Activated T-helper 1 cell treated with anti-CD3 and anti-CD28 coated beads, Interleukin-2, amount 50 U/mL, for 16 hours (primary cell): ENCODE measurements at places on chromosomes 16 and 17.

- DNase-seq = no peak
These were observed 249.4 kb downstream of the SNX29 start for GRCh38 chr16:12225806-12226465.

GRCh38 chr17:61448042-61448441, 4.2 kb upstream of the TBX4 start:
- DNase-seq = no peak

- no peak for DNase-seq
These were observed 27.5 kb downstream of the NLRC5 start for GRCh38 chr16:57016831-57017230.

- no peak for DNase-seq
These were observed 2.4 kb upstream of the C1QTNF8 start for GRCh38 chr16:1098266-1098991.

DNA sequence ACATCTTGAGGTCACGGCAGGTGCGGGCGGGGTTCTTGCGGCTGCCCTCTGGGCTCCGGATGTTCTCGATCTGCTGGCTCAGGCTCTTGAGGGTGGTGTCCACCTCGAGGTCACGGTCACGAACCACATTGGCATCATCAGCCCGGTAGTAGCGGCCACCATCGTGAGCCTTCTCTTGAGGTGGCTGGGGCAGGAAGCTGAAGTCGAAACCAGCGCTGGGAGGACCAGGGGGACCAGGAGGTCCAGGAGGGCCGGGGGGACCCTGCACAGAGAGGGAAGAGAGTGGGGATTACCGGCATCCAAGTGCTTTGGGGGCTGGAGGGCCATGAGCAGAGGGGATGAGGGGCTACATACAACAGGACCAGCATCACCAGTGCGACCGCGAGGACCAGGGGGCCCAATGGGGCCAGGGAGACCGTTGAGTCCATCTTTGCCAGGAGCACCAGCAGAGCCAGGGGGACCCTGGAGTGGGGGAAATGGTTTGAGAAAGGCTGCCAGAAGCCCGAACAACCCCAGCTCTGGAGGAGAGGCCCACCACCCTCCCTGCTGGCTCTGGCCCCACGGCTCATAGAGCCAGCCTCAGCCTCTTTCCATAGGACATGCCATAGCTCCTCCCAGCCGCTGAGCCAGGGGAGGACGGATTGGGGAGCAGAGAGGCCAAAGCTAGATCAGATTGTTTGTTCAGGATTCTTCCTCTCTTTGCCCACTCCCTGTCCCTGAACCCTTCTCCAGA, 14.6 kb downstream of the COL1A1 start:
- DNase-seq = no peak

GRCh38 chr16:8375232-8375587, 215.1 kb downstream of the TMEM114 start:
- no peak for DNase-seq

- DNase-seq = no peak
These were observed 13.9 kb upstream of the TBX2 start for GRCh38 chr17:61385577-61386236.

GRCh38 chr17:9648521-9649110, 3.3 kb downstream of the USP43 start:
- DNase-seq = no peak

GRCh38 chr16:46573008-46573833, 48.0 kb downstream of the SHCBP1 start:
- DNase-seq = no peak

GRCh38 chr16:49464877-49465504, 91.4 kb downstream of the C16orf78 start:
- no peak for DNase-seq

GRCh38 chr17:73788111-73788510, 143.9 kb upstream of the SDK2 start:
- DNase-seq = no peak

DNA sequence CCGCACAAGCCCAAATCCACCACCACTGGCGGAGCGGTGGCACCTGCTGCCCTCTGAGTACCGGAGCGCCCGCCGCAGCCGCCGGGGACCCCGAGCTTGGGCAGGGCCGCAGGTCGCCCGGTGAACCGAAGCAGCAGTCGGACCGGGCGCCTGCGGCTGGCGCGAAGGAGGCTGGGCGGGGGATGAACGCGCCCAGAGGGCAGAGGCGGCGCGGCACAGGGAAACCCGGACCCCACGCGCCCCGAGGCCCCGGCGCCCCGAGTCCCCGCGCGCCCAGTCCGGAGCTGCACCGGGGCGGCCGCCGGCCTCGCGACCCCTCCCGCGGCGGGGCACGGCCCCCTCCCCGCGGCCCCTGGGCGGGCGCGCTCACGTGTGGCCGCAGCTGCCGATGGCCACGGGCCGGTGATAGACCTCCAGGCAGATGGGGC, 393 bp downstream of the RNF166 start:
- DNase-seq = no peak

DNA sequence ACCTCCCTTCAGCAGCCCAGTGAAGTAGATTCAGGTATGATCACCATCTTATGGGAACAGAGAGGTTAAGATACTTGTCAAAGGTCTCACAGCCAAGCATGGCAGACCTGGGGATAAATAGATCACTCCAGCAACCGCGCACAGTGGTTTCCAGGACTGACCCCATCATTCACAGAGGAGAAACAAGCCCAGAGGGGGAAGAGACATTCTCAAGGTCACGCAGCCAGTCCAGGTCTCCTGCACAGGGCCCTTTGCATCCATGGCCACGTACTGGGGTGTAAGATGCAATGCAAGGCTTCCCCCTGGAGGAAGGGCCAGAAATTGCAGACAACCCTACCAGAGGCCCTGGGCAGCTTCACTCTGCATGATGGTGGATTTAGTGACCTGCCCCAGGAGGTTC, 19.9 kb downstream of the TLE7 start:
- DNase-seq = no peak

GRCh38 chr17:9994761-9995160, 89.7 kb upstream of the RCVRN start:
- DNase-seq = no peak

DNA sequence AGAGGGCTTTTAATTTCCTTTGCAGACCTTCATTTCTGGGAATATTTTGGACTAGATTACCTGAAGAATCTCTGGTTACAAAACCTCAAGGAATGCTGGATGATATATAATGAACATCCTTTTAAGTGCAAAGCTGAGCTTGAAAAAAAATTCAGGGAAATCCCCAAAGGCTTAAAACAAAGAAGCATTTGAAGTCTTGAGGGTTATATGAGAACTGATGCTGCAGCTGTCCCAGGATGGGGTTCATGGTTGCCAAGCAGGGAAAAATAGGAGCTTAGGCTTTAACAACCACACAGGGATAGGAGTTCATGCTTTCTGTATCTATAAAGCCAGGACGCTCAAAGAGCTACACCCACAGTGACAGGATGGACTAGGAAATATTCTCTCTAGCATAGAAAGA, 150.4 kb upstream of the IRX5 start:
- DNase-seq = no peak

GRCh38 chr16:16861546-16861945, 482.6 kb downstream of the NPIPA7 start:
- DNase-seq = peak; percentile 4

DNA sequence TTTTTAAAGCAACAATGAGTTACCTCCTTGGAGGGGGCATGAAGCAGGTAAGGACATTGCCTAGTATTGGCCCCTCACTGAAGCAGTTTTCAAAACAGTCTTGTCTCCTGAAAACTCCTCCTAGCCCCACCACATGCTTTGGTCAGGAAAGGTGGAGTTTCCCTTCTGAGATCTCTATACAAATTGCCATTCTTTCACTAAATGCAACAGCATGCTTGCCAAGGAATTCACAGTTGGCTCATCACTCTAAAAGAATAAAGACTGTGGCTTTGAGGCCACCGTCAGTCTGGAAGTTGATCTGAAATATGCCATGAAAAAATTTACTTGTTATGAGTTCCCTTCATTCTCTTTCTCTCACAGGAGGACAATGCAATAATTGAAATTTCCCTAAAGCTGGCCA, 4.2 kb downstream of the TTC19 start:
- DNase-seq = no peak

DNA sequence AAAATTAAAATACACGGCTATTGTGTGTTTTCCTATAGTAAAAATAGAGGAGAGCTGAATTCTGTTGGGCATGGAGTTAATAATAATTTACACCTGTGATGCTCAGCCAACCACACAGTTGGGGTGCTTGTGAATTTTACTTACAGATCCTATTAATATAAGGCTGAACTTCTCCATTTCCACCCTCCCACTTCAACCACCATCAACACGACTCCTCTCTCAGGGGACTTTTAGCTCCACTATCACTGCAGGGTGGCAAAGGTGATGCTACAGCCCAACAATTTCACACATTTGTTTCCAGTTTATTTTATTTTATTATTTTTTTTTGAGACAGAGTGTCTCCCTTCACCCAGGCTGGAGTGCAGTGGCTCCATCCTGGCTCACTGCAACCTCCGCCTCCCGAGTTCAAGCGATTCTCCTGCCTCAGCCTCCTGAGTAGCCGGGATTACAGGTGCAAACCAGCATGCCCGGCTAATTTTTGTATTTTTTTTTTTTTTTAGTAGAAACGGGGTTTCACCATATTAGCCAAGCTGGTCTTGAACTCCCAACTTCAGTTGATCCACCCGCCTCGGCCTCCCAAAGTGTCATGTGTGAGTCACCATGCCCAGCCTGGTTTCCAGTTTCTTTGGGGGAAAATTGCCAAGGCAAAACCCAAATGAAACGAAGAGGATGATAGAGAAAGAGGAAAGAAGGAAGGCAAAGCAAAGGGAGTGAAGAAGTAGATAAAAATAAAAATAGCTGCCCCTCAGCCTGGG, 57.9 kb downstream of the GNA13 start:
- DNase-seq = no peak

DNA sequence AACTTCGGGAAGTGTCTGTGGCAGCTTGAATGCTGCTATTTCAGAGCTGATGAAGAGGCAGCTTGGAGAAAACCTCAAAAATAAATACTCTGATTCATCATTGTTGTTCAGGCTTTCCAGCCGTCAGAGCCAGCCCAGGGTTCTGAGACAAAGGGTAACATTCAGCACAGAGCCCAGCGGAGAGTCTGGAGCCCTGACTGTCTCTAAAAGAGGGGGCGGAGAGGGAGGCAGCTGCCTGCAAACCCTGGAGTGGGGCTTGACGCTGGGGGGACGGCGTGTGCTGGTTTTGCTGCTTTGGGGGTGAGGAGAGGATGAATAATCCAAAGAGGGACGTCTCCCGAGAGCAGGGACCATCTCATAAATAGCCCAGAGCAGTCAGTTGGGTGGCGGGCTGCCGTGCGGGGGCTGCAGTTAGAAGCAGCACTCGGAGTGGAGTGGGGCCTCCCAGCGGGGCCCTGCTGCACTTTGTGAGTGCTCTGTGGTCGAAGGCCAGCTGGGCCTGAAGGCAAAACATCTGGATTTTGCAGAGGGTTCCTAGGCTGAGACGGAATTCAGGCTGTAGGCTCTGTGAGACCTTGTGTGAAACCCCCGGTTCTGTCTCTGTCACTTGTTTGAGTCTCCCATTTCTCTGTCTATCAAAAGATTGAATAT, 237.8 kb downstream of the PRKCA start:
- no peak for DNase-seq

DNA sequence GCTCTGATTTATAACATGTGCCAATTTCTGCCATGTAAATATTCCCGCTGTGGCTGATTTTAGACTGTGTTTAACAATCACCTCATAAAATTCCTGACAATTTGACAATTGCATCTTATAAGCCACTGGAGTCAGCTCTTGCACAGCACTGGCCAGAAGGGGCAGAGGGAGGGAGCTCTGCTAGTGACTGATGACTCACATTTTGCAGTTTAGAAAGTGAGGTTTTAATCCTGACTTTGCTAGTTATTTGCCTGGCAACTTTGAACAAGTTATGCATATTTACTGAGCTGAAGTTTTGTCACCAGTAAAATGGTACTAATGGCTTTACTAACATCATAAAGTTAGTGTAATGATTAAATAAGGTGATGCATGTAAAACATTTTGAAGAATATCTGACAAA, 452.3 kb downstream of the CNTNAP4 start:
- DNase-seq = no peak

- DNase-seq = no peak
These were observed 3.8 kb upstream of the TLCD2 start for GRCh38 chr17:1713878-1714426.

DNA sequence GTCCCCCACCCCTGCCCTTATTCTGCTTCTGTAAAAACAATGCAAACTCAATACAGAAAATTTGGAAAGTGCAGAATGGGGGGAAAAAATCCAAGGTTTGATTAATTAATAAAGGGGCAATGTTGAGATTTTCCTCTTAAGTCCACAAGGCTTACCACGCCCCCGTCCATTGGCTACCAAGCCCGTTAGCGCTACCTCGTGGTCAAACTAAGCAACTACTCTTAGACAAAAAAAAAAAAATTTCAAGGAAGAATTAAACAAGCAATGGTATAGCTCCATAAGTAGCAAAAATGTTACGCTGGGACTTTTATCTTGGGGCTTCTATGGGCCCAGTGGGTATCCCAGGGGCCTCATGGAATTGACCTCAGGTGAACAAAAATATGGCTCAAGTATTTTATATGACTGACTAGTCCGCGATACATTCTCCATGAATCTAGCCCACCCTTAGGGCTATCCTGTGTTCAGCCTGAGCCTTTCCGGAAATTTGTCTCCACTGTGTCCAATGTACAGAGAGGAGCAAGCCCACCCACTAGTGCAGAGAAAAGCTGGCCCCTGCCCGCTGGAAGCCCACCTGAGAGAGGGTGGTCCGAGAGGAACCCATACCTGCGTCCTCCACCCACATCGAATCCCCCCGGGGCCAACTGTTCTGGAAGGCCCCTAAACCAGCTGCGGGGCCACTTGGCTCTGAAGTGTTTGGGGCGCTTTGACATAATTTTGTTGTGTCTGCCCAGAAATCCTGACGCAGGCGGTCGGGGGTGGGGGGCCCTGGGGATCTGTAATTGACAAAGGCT, 19.1 kb upstream of the TEX2 start:
- DNase-seq = no peak

DNA sequence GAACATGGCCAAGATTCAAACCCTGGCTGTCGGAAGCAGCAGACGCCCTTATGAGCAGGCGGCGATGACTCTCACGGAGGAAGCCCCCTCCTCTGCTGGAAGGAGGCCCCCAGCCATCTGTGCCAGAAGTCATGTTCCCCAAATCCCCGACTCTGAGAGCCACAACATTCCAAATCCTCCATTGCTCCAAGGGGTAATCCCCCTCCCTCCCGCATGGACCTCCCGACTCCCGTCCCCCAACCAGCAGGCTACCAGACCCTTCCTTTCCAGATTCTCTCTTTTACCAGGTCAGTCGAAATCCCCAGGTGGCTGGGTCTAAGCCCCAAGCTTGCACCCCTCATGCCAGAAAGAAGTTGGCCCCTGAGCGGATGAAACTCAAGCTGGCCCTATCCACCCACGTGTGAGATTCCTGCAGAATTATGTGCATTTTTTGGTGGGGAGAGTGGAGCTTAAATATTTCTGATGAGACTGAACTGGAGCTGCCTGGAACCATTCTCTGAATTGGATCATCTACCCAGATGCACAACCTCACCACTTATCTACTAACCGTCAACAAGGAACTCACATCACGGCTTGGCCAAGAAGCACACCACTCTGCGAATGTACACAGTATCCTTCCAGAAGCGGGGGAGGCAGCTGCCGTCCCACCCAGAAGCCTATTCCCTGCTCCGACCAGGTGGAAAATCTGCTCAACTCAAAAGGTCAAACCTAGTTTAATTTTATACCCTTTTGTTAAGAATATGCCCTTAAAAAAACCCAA, 283.5 kb downstream of the C16orf95 start:
- no peak for DNase-seq

- no peak for DNase-seq
These were observed 61.5 kb downstream of the SLC39A11 start for GRCh38 chr17:73030995-73031394.

GRCh38 chr17:70478902-70479301, 309.6 kb downstream of the KCNJ2 start:
- no peak for DNase-seq

- DNase-seq = no peak
These were observed 138.5 kb downstream of the DNAH9 start for GRCh38 chr17:11736613-11737312.
